Stimulated activated CD8-positive, alpha-beta memory T cell treated with anti-CD3 and anti-CD28 coated beads, Interleukin-7, amount 100 ng/mL, for 4 hours (primary cell): ENCODE measurements at places on chromosomes 7 and 10.

GRCh38 chr7:70730451-70731110, 401.4 kb upstream of the GALNT17 start:
- no peak for DNase-seq

GRCh38 chr7:8817448-8818036, 384.1 kb downstream of the NXPH1 start:
- no peak for DNase-seq

DNA sequence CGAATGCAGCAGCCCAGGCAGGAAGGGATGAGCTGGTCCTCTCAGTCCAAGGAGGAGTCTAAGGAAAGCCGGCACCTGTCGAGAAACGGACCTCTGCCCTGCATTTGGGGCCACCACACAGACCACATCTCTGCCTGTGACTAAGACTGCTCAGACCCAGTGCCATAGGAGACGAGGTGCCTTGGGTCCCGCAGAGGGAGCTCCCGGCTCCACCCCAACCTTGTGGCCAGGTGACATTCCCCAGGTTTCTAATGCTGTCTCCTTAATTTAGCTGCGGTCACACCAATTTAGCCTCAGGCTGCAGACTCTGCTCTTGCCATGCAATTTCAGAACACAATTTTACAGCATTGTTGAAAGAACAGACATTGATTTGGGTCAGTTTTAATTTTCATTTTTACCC, 22.8 kb upstream of the CRHR2 start:
- no peak for DNase-seq

DNA sequence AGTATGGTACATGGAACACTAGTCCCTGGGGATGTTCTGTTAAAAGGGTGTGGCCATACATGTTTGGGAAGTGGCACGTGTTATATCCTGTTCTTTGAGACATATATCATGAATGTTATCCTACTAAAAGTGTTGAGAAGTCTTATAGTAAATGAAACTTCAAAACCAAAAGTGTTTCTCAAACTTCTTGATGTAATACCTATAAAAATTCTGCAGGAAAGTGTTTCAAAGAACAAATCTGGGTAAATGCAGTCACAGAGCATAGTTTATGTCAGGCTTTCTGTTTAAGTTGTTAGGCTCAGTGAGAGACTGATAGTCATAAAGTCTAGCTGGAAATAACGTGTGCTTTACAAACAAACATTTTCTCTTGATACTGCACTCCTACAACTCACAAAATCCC, 273.7 kb downstream of the KIF20B start:
- DNase-seq = no peak

DNA sequence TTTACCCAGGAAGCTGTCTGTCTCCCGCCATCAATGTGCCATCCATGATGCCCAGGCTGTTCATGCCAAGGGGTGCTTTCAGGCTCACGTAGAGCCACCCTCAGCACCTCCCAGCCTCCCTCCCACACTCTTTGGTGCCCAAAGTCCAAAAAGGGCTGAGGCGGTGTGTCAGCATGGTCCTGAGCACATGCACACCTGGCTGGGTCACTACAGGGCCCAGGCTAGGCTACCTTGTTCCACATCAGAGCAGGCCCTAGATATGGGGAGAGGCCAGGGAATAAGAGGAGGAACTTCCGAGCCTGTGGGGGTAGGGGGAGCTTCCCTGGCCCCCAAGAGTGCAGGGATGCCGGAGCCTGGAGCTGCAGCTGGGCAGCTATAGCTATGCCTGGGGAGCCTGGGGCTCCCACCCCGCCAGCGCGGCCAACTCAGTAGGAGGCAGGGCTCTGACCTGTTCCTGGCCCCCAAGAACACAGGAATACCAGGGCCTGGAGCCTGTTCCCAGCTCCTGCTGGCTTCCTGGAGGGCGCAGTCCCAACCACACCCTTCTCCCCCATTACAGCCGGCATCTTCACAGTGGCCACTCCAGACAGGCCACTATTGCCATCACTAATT, 133.2 kb upstream of the C7orf33 start:
- DNase-seq = no peak

DNA sequence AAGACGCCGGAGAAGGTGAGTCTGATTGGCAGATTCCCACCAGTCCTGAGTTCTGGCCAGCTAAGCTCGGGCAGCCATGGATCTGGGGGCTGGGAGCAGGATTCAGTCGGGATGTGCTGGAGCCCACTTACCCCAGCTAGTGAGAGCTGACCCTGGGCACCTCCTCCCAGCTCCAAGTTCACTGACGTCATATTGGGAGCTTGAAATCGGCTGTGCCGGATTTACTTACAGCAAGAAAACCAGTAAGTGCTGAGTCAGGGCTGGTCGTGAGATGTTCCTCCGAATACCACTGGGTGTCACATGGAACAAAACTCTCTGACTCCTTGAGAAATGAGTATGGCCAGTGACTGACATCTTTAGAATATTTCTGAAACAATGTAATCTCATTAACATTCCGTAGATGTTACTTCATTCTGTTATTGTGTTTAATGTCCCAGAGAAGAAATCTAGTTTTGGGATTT, 621.2 kb downstream of the SDK1 start:
- DNase-seq = no peak

GRCh38 chr10:79073784-79074432, 5.1 kb downstream of the ZMIZ1 start:
- DNase-seq = no peak

DNA sequence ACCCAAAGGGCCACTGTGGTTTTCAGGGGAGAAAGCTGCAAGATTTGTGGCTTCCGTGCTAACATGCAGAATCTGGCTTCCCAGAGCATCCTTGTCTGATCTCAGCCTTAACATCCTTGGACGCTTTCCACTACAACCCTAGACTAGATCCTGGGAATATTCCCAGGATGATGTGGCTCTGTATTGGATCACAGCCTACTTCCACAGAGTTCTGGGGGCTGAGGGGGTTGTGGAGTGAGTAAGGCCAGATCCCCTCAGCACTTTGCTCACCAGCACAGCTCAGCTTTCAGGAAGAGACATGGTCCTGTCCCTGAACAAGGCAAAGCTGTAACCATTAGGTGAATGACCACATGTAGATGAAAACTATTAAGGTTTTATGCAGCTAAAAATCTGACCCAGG, 241.3 kb upstream of the MYO3A start:
- no peak for DNase-seq

DNA sequence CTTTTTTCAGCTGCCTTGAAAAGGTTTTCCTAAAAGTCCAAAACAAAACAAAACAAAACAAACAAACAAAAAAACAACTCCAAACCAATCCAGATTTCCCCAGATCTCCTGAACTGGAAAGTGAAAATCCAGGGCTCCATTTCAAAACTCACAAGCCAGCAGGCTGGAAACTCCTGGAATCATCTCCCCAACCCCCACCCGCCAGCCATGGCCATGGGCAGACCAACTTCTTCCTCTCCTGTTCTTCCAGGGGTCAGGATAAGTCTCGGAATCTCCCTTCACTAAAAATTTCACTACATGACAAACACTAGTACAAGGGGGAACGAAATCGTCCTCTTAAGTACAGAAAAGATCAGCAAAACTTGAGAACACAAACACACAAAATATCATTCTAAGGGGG, 40.4 kb downstream of the GNA12 start:
- no peak for DNase-seq

DNA sequence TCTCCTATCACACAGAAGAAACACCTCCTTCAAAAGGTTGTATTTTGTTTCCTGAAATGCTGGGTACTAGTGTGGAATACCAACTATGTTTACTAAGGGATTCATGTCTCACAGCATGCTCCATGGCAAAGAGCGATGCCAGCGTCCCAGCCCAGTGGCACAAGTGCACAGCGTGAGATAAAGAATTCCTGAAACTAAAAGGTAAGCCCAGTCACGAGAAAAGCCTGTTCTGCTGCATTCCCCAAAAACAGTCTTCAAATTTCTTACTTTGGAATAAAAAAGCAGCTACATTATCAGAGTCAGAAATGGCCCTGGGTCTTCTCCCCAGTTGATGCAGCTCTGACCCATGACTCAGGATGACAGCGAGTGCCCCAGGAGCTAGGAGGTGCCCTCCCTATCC, 53.1 kb upstream of the DDC start:
- DNase-seq = no peak

DNA sequence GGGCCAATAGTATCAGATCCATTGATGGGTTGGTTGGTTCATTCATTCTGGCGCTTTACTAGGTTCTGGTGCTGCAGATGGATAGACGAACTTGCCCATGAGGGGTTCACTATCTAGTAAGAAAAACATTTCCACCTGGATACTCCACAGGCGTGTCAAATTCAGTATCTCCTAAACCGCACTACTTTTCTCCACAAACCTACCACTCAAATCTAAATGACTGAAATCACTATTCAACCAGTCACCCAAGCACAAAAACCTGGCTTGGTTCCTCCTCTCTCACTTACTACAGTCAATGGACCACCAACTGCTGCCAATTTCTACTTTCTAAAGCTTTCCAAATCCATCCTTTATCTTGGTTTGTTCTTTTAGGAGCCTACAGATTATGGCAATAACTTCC, 572 bp downstream of the AGK start:
- DNase-seq = no peak

DNA sequence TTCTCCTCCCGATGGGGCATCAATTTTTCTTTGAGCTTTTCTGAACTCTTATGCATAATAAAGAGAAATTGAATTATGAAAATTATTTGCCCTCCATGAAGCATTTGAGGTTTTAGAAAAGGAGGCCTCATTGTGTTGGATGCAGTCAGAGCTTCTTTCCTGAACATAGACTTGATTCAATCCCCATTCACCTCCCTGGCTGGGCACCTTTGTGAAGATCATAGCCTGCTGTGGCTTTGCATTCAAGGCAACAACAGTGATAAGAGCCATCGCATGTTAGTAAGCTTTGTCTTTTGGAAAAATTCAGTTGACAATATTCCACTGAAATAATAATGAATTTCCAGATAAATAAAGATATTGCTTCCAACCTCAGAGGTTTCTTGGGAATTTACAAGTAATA, 87.1 kb downstream of the TRIL start:
- no peak for DNase-seq

DNA sequence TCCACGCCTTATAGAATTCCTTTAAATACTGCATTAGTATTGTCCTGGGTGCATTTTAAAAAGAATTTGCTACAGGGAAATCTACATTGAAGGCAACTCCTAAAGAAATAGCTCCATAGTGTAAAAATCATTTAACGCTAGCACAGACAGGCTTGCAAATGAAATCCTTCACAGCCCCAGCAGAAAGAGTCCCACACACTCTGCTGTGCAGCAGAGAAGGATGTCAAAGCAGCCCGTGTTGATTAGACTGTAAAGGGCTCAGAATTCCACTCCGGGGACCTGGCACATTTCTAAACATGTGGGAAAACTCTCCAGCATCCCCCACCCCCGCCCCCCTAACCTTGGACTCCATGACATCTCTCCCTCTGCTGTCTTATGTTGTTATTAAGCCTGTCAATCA, 176.8 kb downstream of the CALN1 start:
- no peak for DNase-seq

- no peak for DNase-seq
Measured at GRCh38 chr7:80197627-80198026, 63.0 kb downstream of the GNAI1 start.

DNA sequence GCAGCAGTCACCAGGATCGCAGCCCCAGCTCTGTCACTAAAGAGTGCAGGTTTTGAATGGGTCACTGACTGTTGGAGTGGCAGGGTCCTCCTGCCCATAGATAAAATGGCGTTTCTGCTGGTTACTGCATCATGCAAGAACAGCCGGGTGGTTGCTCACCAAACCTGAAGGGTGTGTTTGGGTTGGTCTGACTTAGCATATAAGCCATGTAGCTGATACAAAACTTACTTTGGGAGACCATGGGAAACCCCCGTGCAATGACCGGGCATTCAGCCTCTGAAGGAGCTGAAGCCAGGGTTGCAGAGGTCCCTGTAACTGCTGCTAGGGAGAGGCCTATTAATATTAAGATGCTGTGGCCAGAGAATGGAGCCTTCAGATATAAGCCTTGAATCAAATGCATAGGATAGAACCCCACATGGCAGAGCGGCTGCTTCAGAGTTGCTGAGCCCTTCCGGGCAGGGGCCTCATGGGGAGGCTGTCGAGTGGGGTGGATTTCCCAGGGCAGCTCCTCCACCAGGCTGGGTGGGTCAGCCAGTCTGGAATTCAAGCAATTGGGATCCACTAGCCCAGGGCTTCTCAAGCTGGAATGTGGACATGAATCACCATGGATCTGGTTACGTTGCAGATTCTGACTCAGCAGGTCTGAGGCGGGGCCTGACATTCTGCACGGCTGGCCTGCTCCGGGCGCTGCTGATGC, 70.9 kb upstream of the CTBP2 start:
- no peak for DNase-seq

DNA sequence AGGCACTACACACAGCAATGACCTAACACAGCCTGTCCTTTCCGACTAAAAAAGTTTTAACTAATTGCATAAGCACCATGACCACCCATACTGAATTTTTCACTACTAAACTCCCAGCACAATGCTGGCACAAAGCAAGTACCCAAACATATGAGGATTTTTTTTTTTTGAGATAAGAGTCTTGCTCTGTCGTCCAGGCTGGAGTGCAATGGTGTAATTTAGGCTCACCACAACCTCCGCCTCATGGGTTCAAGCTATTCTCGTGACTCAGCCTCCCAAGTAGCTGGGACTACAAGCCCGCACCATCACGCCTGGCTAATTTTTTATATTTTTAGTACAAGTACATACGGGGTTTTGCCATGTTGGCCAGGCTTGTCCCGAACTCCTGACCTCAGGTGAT, 5.1 kb downstream of the UBE2H start:
- no peak for DNase-seq

- DNase-seq = no peak
Measured at GRCh38 chr7:22542254-22542653, 42.3 kb upstream of the STEAP1B start.

- no peak for DNase-seq
Measured at GRCh38 chr10:62708569-62708968, 96.0 kb upstream of the ADO start.

GRCh38 chr10:15725603-15726002, 5.9 kb upstream of the ITGA8 start:
- DNase-seq = no peak

GRCh38 chr10:112898540-112899390, 51.3 kb upstream of the TCF7L2 start:
- DNase-seq = no peak

DNA sequence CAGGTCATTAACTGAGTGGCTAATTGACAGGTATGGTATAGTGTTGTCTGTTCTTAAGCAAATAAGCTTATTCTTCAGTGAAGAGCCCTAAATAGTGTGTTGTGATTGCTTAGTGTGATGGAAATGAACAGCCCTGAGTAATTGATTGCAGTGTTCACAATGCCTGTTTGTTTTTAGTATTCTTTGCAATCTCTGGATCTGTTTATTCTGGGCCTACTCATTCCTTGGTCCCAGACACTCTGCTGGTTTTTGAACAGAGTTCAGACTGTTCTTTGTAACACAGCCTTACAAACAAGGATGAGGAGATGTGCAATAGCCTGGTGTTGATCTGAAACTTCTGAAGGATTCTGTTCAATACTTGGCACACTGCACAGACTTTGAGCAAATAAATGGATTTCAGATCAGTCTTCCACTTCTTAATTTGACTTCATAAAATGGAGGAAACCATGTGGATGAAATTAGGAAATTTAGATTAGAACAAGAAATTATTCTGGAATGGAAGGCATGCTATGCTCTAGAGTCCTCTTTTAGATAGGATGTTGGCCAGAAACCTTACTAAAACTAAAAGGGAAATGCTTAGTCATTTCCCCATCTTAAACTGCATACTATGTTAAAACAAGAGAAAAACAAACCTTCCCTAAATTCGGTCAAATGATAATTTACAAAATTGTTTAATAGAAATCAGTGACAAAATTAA, 444.2 kb upstream of the SEMA3D start:
- no peak for DNase-seq
